ENCODE measurements at places on chromosomes 4 and X.

DNA sequence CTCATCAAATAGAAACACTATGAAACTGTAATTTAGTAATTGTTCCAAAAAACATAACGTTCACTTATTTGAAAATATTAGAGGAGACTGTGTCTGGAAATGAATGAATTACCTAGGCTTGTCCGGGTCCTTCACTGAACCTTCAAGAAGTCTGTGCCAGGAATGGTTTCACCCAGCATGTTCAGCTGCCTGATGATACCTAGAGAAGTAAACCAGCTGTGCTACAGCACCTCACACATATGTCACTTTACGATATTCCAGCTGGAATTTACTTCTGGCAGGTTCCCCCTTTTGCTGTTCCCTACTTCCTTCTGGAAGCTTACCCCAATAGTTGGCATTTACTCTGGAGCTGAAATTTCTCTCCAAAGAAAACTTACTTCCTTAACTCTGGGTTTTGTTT, 906.5 kb downstream of the FAT4 start:
- no peak for DNase-seq

DNA sequence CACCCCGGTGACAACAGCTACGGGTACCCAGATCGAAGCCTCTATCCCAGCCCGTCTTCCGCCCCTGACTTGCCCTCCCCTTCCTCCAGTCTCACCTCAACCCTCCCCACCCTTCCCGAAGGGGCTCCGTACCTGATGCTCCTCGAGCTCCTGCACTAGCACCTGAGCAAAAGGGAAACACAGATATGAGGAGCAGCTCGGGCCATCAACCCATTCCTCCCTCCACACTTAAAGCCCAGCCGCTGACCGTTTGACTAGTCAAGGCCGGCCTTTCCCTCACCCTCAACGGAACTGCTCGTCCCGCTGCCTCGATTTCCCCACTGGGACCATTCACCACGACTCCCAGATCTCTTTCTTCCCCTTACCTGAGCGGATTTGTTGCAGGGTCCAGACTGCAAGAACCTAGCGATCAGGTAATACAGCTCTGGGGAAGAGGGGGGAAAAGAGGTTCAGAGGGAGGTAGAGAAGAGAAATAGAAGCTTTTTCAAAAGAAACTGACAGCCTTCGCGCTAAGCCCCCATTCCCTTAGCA, 731 bp downstream of the BRWD3 start:
- DNase-seq, result peak; percentile 39

DNA sequence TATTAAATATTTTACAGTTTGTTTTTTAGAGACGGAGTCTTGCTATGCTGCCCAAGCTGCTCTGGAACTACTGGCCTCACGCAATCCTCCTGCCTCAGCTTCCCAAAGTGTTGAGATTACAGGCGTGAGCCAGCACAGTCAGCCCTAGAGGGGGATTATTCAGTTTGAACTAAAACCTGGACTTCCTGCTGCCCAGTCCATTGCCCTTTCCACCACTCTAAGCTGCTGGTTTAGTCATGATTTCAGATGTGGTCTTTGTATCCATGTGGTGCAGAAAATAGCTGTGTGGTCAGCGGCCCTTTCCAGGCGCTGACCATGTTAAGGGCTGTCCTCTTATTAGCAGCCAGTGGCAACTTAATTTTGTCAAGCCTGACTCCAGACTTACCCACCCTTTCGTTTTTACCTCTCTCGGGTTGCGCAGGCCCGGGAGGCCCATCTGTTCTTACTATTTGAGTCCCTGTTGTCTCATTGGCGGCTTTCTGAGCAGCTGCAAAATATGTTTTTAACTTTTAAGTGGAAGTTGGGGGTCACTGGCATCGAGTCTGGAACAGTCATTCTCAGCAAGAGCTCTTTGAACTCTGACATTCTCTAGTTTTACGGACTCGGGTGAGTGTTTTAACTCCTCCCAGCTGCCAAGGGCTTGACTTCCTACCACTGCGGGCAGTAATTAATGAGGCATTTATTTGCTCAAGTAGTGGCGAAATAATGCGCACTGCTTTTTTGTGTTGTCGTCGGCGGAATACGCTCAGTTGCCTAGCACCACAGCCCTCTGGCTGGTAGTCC, 773 bp upstream of the VMA21 start:
- DNase-seq, result peak; percentile 65

DNA sequence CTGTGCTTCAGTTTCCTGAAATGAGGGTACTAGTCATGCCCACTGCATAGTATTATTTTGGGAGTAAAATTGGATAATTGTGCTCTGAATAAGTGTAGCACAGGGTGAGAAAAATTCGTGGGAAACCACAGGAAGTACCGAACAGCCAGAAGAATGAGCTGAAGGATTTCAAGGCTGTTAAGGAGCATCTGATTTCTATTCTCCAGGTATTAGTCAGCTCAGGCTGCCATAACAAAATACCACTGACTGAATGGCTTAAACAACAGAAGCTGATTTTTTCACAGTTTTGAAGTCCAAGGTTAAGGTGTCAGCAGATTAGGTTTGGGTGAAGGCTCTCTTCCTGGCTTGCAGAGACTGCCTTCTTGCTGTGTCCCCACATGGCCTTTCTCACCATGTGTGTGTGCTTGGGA, 41.9 kb downstream of the WWC2 start:
- no peak for DNase-seq

GRCh38 chrX:71546879-71547278, 14.0 kb downstream of the OGT start:
- no peak for DNase-seq

DNA sequence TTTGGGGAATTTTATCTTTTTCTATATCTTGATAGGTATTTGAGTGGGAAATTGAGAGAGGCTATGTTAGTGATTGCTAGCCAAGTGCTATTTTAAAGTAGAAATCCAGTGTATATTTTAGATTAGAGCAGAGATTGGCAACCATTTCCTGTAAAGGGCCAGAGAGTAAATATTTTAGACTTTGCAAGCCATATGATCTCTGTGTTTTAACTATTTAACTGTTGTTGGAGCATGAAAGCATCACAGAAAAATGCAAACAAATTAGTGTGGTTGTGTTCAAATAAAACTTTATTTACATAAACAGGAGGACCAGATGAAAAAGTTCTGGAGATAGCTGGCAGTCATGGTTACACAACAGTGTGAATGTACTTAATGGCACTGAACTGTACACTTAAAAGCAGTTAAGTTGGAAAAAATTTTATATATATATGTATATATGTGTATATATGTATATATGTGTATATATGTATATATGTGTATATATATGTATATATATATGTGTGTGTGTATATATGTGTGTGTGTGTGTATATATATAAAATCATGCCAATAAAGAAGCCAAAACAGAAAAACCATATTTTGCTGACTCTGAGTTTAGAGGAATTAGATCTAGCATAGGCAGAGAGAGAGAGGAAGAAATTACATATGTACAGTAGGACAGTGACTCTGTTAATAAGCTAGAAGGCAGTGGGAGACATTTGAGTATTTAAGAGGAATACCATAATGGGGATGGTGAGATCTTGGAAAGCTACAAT, 83.4 kb downstream of the TMEM164 start:
- peak; percentile 50 for DNase-seq

GRCh38 chr4:119715490-119716445, 87.2 kb upstream of the PDE5A start:
- no peak for DNase-seq

- DNase-seq, result no peak
Observed at GRCh38 chr4:173782660-173783059, 252.6 kb upstream of the HAND2 start.

GRCh38 chr4:2416564-2417225, 1.8 kb downstream of the ZFYVE28 start:
- no peak for DNase-seq

DNA sequence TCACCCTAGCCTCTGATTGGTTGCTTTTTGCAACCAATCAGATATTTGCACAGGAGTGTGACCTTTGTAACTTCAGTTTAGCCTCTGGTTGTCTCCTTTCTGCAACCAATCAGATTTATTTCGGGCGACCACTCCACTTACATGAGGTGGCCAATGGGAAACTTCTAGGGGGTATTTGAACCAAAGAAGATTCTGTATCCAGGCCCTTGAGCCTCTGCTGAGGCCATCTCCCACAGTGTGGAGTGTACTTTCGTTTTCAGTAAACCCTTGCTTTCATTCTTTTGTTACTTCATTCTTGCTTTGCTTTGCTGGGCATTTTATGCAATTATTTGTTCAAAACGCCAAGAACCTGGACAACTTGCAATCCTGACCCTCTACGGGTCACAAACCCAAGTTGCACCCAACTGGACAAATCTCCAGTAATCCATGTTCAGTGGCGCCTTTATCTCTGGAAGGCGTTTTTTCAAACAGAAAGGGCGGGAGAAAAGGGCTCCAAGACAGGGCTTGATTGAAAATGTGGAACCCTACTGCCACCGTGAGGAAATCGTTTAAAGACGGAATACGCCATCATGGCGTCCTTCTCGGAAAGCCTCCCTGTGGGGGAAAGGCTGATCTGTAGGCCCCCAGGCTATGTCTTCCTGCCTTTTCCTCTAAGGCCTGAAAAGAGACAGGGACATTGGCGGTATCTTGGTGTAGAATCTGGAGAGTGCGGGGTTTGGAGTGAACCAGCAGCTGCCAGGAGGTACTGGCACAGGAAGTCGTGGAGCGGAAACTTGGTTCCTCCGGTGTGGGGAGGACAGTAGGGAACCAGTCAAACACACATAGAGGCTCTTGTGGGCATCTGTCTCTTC, 184.6 kb downstream of the OR13H1 start:
- DNase-seq, result peak; percentile 74
